ENCODE measurements at places on chromosomes 13 and 19.

DNA sequence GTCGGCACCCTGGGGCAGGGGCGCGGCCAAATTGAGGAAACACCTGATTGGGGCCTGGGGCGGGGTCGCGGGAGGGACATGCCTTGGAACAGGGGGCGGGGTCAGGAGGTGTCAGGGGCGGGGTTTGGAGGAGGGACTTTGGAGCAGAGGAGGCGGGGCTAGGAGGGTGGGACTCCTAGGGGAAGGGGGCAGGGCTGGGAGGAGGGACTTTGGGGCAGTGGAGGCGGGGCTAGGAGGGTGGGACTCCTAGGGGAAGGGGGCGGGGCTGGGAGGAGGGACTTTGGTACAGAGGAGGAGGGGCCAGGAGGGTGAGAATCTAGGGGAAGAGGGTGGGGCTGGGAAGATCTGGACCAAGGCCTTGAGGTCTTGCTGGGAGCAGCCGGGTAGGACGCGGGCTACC, 21.9 kb downstream of the GRIN2D start:
- peak; percentile 54 for DNase-seq

- DNase-seq: no peak
Observed at GRCh38 chr13:50268500-50268899, 253.3 kb downstream of the KCNRG start.

DNA sequence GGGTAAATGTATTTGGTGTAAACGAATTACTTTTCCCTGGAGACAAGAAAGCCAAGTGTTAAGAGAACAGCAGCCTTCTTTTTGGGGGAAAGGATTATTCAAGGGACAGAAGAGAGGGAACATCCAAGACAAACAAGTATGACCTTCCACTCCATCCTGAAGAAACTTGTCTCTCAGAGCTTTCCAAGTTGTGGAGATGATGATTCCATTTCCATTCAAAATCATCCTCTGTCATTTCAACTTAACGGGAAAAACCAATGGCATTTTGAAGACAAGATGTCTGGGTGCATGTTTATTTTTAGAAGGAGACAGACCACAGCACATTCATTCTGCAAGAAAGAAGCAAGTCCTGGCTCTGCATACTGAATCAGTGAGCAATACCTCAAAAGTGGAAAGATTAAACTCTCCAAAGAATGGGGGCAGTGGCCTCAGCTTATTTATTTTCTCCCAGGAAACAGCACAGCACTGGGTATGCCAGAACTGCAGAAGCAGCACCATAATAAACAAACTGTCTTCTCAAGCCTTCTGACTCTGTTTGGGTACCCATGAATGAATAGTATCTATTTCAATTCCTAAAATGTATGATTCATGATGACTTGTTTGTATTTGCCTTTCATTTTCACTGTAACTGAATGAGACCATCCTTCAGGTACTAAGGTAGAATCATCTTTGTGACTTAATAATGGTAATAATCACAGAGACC, 541.0 kb downstream of the RFC3 start:
- DNase-seq: peak; percentile 52

- DNase-seq: no peak
Observed at GRCh38 chr13:96191367-96191766, 101.5 kb downstream of the HS6ST3 start.

- peak; percentile 24 for DNase-seq
Observed at GRCh38 chr13:50914176-50914700, 4.6 kb downstream of the RNASEH2B start.

GRCh38 chr13:113951246-113951999, 22.5 kb downstream of the C13orf46 start:
- peak; percentile 95 for DNase-seq

GRCh38 chr13:36959456-36960116, 39.5 kb upstream of the SMAD9 start:
- no peak for DNase-seq

All from AG20443 (cell line).